ENCODE measurements at places on chromosomes 1 and 21. TPM values are rescaled to one million over a fixed set of nuclear protein-coding genes. Genes with fewer than 3 reads are reported as not detected.

- no peak for DNase-seq
- peaks cover 33% of the 10 kb centered on the region for H3K4me1 ChIP-seq
- H3K27me3 ChIP-seq: peaks cover 30% of the 10 kb centered on the region
Measured at GRCh38 chr1:205225901-205226765, 1.6 kb upstream of the TMCC2 start.

DNA sequence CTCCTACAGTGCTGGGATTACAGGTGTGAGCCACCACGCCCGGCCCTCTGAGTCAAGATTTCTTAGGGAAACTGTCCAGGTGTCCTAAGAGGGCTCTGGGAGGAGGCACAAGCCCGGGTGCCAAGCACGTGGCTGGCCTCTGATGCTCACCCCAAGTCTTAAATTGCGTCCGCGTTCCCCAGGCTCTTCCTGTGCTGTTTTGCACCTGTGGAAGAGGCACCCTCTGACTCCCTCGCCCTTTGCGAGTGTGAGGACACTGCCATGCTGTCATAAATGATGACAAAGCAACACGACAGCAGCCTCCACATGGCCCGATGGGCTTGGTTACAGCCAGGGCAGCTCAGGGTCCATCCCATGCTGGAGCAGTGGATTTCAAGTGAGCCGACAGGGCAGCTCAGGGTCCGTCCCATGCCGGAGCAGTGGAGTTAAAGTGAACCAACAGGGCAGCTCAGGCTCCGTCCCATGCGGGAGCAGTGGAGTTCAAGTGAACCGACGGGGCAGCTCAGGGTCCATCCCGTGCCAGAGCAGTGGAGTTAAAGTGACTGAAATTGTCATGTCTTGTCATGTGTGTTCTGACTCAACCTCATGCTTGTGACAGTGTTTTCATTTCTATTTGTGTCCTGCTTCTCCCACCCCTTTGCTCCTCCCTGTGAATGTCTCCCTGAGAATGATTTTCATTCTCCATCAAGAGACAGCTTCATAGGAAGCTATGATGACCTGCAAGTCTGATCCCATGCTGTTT lies 33.9 kb downstream of the PCNT start:
- H3K27ac ChIP-seq: peak overlapping the region; percentile 45
- H3K27me3 ChIP-seq: no peaks in the 10 kb centered on the region
- H3K4me1 ChIP-seq: no peaks in the 10 kb centered on the region

DNA sequence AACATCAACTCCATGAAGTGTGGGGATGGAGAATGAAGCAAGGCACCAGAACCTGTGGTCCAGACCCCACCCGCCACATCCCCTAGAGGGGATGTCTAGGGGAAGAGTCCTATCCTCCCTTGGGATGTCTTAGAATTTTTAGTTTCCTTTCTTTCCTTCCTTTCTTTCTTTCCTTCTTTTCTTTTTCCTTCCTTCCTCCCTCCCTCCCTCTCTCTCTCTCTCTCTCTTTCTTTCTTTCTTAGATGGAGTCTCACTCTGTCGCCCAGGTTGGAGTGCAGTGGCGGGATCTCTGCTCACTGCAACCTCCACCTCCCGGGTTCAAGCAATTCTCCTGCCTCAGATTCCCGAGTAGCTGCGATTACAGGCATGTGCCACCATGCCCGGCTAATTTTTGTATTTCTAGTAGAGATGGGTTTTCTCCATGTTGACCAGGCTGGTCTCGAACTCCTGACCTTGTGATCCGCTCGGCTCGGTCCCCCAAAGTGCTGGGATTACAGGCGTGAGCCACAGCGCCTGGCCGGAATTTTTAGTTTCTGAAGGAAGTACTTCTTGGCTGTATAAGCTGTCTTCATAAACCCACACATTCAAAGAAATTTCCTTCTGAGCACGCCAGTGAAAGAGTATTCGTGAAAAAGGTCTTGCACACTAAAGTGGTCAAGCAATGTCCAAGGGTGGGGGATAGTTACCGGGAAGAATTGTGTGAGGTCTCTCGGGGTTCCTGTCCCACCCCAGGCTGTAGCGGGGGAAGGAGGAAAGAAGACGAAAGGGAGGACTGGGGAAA lies 20.8 kb upstream of the LEFTY2 start:
- DNase-seq: no peak
- no peak overlapping the region for H3K27ac ChIP-seq
- peaks cover 5% of the 10 kb centered on the region for H3K27me3 ChIP-seq
- H3K4me1 ChIP-seq: no peaks in the 10 kb centered on the region

DNA sequence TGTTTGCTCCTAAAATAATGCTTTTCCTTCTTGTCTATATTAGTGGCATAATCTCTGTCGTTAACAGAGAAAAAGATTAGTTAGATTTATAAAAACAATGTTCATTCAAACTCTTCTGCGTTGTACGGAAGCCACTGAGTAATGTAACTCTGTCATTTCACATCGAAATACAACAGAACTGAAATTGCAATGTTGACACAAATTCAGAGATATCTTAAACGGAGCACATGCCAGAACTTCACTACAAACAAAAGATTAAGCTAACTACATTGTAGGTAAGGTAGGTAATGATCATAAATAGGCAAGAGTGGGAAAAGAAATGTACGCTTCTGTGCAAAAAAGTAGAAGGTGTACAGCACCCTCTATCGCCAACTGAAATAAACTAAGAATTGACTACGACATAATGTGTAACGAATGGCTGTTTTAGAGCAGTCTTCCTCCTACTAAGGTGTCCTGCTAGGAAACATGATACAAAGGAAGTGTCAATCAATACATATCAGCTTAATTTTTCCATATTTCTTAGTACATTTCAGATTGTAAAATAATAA lies 56.6 kb downstream of the PCNX2 start:
- no peak overlapping the region for H3K27ac ChIP-seq
- DNase-seq: no peak
- peaks cover 4% of the 10 kb centered on the region for H3K36me3 ChIP-seq
- H3K4me3 ChIP-seq: no peak overlapping the region
- H3K27me3 ChIP-seq: no peaks in the 10 kb centered on the region

GRCh38 chr1:168717906-168718891 lies 10.8 kb downstream of the DPT start:
- H3K4me1 ChIP-seq: peaks cover 5% of the 10 kb centered on the region
- H3K27me3 ChIP-seq: no peaks in the 10 kb centered on the region
- no peak overlapping the region for H3K4me3 ChIP-seq
- no peaks in the 10 kb centered on the region for H3K36me3 ChIP-seq
- no peak overlapping the region for H3K27ac ChIP-seq

GRCh38 chr1:20469406-20470076 lies 16.5 kb downstream of the CAMK2N1 start:
- H3K27ac ChIP-seq: no peak overlapping the region
- no peaks in the 10 kb centered on the region for H3K36me3 ChIP-seq
- H3K27me3 ChIP-seq: peaks cover 28% of the 10 kb centered on the region
- peaks cover 9% of the 10 kb centered on the region for H3K4me1 ChIP-seq

- H3K27ac ChIP-seq: no peak overlapping the region
- no peaks in the 10 kb centered on the region for H3K36me3 ChIP-seq
- H3K4me1 ChIP-seq: peaks cover 6% of the 10 kb centered on the region
Measured at GRCh38 chr1:116224561-116224960, 113.4 kb downstream of the MAB21L3 start.

GRCh38 chr21:44489962-44490361 lies 34.7 kb downstream of the LRRC3 start:
- DNase-seq: no peak
- H3K27ac ChIP-seq: no peak overlapping the region
- H3K27me3 ChIP-seq: no peaks in the 10 kb centered on the region
- H3K4me1 ChIP-seq: peaks cover 5% of the 10 kb centered on the region
- H3K4me3 ChIP-seq: no peak overlapping the region

DNA sequence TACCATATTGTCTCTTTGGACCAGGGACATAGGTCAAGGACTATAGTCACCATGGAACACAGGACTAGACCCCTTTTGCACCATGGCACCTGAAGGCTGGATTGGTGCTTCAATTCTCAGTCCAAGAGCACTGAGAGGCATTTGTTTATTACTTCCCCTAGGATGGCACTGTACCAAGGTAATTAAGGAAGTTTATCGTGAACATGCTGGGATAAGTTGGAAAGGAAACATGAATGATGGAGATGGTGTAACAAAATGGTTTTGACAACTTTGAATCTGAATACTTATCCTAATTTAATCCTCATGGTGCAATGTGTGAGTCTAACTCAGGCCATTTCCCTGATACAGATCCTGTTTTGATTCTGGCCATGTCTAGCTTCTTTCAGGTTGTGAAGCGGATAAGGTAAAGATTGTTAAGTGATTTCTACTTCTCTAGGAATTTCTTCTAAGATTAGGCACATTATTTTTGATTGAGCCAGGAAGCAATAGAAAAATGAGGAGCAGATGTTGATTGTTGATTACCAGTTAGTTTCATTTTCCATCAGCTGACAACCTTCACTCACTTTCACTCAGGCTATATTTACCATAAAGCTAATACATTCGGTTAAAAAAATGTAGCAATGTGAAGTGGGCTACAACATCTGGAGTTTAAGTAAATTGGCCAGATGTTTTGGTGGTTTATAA lies 37.3 kb upstream of the SIPA1L2 start:
- no peak overlapping the region for H3K27ac ChIP-seq
- H3K4me1 ChIP-seq: no peaks in the 10 kb centered on the region

SERTAD4 gene
- total RNA-seq: 1.5 TPM

DNA sequence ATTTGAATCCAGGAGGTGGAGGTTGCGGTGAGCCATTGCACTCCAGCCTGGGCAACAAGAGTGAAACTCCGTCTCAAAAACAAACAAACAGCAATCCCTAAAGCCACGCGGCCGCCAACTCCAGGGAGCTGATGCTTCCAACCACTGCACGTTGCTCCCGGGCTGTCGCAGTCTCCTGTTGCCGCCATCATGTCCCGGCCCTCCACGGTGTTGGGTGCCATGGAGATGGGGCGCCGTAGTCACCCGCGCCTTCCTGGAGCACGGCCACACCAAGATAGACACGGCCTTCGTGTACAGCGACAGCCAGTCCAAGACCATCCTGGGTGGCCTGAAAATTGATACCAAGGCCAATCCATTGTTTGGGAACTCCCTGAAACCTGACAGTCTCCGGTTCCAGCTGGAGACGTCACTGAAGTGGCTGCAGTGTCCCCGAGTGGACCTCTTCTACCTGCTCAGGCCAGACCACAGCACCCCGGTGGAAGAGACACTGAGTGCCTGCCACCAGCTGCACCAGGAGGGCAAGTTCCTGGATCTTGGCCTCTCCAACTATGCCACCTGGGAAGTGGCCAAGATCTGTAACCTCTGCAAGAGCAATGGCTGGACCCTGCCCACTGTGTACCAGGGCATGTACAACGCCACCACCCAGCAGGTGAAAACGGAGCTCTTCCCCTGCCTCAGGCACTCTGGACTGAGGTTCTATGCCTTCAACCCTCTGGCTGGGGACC lies 32.6 kb downstream of the SLC16A1 start:
- H3K27me3 ChIP-seq: no peaks in the 10 kb centered on the region
- H3K4me1 ChIP-seq: no peaks in the 10 kb centered on the region
- H3K36me3 ChIP-seq: peaks cover 19% of the 10 kb centered on the region
- H3K27ac ChIP-seq: no peak overlapping the region

DNA sequence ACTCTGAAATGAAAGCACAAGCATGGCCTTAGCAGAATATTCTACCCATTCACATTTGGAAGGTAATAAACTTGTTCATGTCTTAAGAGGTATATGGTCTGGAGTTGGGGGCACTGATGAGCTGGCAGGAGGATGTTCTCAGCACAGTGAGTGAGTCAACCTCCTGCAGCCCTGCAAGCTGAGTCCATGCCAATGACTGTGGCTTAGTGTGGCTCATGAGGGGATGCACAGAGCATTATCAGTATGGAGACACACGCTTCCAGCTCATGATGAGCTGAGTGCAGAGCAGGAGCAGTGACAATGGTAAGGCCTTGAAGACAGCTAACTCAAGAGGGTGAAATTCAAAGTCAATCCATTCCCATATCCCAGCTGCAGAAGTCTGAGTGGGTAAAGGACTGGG lies 102.3 kb downstream of the TNFSF18 start:
- DNase-seq: no peak
- H3K27ac ChIP-seq: no peak overlapping the region
- no peaks in the 10 kb centered on the region for H3K4me1 ChIP-seq
- H3K27me3 ChIP-seq: no peaks in the 10 kb centered on the region
- no peaks in the 10 kb centered on the region for H3K36me3 ChIP-seq

DNA sequence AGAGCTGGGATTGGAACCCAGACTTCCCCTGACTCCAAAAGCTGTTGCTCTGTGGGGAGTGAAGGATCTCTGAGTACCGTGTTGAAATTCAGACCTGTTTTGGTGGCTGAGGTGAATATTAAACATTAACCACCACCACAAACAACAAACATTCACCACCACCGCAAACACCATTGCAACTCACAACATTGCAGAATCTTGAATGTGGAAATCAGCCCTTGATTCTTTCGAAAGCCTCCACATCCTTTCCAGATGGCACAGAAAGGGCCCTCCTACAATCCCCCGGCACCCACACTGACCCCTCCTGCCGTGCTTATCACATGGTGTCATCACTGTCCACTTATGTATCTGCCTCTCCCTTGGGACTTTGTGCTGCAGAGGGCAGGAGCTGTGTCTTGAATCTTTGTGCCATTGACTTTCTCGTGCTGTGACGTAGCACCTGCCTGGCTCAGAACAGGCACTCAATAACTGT lies 1.4 kb downstream of the CDA start:
- no peak overlapping the region for H3K27ac ChIP-seq
- no peaks in the 10 kb centered on the region for H3K4me1 ChIP-seq
- no peak for DNase-seq
- H3K27me3 ChIP-seq: peaks cover 73% of the 10 kb centered on the region

DNA sequence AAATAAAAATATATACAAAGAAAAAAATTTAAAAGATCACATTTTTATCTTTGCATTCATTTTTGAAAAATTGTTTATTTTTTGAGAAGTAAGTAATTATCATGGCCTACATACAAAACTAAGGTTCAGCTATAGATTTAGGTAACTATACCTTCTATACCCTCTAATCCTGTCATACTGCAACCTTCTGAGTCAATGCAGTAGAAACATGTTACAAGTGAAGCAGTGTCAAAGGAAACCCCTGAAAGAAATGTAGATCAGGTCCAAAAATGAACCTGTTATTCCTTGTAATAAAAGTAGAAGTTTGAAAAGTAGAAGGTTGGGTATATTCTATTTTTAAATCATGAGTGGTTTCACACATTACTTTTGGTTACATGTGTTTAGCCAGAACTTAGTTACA lies 51.3 kb downstream of the PTGS2 start:
- H3K36me3 ChIP-seq: no peaks in the 10 kb centered on the region
- no peak overlapping the region for H3K27ac ChIP-seq
- DNase-seq: no peak
- H3K27me3 ChIP-seq: no peaks in the 10 kb centered on the region
- H3K4me3 ChIP-seq: no peak overlapping the region

RRAGC gene
- 21.0 TPM for total RNA-seq

- DNase-seq: no peak
- peaks cover 9% of the 10 kb centered on the region for H3K4me1 ChIP-seq
- no peak overlapping the region for H3K4me3 ChIP-seq
- H3K27me3 ChIP-seq: peaks cover 14% of the 10 kb centered on the region
Measured at GRCh38 chr1:105101261-105101660, 1351.6 kb downstream of the AMY1C start.

- no peak overlapping the region for H3K4me3 ChIP-seq
- DNase-seq: no peak
- no peak overlapping the region for H3K27ac ChIP-seq
- peaks cover 40% of the 10 kb centered on the region for H3K27me3 ChIP-seq
Measured at GRCh38 chr1:23908453-23909341, 4.5 kb downstream of the CNR2 start.
